ENCODE measurements at places on chromosomes 5 and 9.

DNA sequence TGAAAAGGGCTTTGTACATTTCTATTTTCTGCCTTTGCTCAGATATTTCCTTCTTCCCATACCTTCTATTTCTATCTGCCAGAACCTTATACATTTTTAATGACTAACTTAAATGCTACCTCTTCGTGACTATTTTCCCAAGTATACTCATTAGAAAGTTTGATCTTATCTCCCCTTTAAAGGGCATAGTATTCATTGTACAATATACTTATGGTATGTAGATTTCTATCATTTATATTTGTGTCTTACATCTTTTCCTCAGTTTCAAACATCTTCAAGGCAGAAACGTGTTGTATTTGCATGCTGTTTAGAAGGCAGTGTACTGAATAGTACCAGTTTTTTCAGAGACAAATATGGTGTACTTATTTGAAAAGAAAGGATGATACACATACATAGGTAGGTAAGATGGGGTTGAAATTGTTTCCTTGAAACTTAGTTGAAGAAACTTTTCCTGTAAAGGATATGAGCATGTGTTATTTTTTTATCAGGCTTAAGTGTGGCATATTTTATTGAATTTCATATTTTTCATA lies 518.1 kb upstream of the NUDT12 start:
- DNase-seq = no peak

DNA sequence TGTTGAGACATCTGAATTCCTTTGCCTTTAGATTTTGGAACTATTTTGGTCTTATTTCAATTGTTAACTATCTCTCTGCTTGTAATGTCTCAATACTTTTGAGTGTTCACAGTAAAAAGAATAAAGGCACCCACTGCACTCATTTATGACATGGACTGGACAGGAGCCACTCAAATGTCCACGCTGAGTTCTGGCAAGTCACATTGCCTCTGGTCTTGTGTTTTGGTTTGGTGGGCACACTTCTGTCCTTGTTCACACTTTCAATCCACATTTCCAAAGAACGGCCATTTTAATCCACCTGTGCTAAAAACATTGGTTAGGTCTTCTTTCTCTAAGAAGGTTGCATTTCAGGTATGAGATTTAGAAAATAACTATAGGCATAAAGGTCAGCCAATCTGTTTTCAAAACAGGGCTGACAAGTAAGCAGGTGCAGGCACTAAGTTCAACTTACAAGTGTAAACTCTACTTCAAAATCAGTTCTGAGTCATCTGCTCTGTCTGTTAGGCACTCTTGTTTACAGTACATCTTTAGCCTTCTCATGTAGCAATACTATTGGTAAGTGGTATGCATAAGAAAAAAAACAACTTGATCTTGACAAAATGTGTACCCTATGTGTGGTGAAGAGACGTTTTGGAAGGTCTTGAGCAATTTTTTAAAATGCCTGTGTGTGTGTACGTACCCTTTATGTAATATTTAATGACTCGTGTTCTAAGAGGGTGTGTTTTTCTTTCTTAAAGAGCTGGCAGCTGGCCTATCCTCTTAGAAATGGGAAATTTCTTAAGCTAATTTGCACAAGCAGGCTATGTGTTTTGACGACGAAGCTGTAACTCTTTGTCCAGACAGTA lies 31.5 kb upstream of the ZFAND5 start:
- no peak for DNase-seq

DNA sequence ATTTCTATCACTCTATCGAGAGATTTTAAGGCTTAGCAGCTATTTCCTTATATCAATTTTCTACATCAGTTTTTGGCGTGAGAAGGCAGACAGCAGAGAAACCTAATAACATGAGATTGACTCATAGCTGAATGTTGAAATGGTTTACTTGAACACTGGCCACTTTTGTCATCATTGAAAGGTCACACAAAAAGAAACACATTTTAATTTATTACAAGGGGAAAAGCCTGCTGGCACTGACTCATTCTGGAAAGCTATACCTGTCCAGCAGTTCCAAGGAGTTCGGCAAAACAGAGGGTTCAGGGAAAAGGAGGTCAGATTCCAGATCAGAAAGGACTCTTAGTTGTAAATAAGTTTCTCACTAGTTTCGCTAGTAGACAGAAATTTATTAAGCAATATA lies 566.4 kb downstream of the DNAH5 start:
- DNase-seq = no peak

DNA sequence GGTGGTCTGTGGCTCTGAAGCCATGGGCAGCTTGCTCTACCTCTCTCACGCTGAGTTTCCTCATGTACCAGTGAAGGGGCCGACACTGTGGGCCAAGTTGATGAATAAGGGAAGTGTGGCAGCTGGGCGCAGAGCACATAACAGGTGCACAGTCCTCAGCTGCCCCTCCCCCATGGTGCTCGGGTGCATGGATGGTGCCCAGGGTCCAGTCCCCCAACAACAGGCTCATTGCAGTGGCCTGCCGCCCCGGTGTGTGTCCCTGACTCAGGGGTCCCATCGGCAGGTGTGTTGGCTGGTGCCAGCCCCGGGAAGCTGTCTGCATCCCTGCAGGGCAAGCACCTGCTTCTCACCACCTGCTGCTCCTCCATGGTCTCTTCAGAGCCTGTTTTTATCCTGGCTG lies 36.6 kb downstream of the COL5A1 start:
- no peak for DNase-seq

DNA sequence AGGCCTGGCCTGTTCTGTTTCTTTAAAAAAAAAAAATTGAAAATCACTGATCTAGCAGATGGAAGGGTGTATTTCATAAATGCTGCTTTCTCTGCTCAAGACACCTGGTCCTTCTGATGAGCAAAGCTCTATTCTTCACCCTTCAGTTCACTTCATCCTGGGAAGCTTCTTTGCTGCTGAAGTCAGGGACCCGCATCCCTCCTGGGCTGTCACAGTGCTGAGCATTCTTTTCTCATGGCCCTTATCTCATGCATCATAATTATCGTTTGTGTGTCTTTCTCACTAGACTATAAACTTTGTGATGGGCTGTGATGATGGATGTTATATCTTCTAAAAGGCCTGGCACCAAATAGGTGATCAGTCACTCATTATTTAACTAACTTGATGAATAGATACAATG lies 461.0 kb downstream of the GADD45G start:
- DNase-seq = peak; percentile 24

- DNase-seq = no peak
Measured at GRCh38 chr9:706073-706472, 135.4 kb upstream of the DMRT1 start.

- no peak for DNase-seq
Measured at GRCh38 chr9:91963711-91964240, 13.7 kb upstream of the ROR2 start.

GRCh38 chr9:100731557-100731956 lies 153.7 kb downstream of the CAVIN4 start:
- no peak for DNase-seq

- DNase-seq = no peak
Measured at GRCh38 chr5:138545919-138546562, 3.0 kb upstream of the ETF1 start.

DNA sequence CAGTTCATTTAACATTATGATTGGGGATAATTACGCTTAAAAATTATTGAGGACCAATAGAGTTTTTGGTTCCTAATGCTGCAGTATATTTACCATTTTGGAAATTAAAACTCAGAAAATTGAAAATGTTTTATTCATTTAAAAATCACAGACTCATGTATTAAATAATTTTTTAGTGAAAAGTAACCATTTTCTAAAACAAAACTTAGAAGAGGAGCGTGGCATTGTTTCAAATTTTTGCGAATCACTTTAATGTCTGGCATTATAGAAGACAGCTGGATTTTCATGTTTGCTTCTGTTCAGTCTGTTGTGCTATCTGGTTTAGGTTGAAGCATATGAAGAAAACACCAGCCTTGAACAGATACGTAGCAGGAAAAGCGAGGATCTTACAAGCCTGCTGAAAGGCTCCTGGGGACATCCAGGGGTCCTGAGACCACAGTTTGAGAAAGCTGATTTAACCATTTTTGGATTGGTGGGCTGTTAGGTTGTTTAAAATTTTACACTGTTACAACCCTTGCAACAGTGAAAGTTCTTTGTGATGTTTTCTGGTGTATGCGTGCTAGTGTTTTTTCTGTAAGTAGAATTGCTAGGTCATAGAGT lies 1.6 kb downstream of the ZFYVE16 start:
- no peak for DNase-seq

- no peak for DNase-seq
Measured at GRCh38 chr9:131289301-131290035, at the start of gene PLPP7. Gene PLPP7, plus strand, starts transcription at chr9:131289723. Its CDS starts 275 bp downstream, at chr9:131289998.

DNA sequence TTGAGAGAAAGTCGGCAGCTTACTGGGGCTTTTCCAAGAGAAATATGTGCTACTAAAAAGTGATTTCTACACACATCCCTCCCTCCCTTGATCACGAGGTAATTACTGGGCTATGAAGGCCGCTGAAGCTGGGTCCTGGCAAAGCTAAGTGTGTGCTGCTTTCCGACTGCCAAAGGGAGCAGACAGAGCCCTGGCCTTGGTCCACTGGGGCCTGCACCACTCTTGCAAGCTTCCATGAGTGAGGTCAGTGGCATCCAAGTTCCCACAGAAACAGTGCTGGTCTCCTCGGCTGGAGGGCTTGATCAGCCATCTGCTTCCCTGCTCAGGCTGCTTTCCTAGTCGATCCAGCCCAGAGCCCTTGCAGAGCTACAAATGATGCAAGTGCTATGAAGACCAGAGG lies 154.8 kb upstream of the LHFPL2 start:
- DNase-seq = no peak

DNA sequence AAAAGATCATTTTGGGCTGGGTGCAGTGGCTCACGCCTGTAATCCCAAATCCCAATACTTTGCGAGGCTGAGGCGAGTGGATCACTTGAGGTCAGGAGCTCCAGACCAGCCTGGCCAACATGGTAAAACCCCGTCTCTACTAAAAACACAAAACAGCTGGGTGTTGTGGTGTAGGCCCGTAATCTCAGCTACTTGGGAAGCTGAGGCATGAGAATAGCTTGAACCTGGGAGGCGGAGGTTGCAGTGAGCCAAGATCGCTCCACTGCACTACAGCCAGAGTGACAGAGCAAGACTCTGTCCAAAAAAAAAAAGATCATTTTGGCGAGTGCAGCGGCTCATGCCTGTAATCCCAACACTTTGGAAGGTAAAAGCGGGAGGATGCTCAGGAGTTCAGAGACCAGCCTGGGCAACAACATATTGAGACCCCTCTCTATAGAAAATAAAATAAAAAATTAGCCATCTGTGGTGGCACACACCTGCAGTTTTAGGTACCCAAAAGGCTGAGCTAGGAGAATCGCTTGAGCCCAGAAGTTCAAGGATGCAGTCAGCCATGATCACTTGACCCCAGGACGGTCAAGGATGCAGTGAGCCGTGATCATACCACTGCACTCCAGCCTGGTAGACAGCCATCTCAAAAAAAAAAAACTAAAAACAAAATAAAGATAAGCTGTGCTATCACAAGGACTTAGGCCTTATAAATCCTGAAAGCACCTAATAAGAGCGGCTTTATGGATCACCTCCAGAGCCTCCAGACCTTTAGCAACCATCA lies 16.2 kb downstream of the PPP2CA start:
- DNase-seq = no peak

DNA sequence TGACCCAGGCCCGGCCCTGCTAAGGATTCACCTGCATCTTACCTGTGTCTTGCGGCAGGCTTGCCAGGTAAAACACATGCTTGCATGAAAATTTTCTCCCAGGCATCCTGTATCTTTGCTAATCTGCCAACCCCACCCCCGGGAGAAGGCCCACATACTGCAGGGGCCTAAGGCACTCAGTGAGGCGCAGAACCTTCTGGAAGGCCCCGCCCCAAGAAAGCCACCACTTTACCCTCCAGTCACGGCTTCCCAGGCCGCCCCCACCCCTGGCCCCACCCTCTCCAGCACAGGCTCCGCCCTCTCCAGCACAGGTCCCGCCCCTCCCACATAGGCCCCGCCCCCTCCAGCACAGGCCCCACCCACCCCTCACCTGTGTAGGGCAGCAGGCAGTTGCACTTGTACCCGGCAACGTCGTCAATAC lies 29.8 kb upstream of the SEC16A start:
- no peak for DNase-seq

GRCh38 chr5:158305861-158306260 lies 446.9 kb upstream of the CLINT1 start:
- DNase-seq = no peak
